ENCODE measurements at places on chromosomes 7 and 10.

DNA sequence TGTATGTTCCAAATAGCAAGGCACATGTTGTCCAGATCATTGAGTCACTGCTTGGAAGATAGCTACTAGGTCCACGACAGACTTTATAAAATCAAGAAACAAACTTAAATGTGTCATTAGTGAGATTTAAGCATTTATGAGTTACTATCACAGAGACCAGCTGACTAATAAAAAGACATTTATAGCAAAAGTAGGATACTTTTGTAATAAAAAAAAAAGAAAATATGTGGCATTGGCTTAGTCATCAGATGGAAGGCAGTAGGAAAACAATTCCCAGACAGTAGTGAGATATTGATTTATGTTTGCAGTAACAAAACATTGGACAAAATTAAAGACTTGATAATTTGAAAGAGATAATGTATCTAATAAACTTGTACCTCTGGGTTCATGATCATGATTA lies 881.0 kb upstream of the LRRN3 start:
- no peak for DNase-seq

DNA sequence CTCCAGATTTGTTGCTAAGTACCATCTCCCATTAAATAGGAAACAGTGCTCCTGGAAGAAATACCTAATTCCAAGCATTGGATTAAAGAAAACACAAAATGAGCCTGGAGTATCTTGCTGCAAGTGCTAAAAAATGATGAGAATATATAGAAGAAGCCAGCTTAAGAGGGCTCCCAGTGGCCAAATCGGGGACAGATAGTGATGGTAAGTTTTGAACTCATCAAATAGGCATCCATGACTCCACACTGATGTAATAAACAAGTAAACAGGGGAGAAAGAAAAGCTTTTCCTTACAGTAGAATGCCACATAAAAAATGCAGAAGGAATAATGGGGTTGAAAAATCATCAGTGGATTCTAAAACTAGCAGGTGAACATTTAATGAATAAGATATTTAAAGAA lies 72.4 kb downstream of the CTTNBP2 start:
- DNase-seq = no peak

- no peak for DNase-seq
Observed at GRCh38 chr10:89337484-89337883, 9.7 kb downstream of the IFIT3 start.

DNA sequence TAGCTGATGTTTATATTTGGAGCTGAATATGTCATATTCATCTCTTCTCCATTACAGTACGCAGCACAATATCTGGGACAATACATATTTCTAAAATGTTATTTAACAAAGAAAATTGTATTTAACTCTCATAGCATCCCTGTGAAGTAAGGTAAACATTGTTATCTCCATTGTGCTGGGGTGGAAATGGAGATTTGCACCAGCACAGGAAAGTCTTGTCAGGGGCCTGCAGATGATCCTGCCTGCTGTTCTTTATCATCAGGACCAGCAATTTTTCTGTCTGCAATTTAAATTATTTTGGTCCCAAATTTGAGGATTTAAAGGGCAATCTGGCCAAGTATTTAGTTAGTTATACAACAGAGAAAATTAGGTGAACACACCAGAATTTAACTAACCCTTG lies 144.4 kb downstream of the CPED1 start:
- DNase-seq = no peak

DNA sequence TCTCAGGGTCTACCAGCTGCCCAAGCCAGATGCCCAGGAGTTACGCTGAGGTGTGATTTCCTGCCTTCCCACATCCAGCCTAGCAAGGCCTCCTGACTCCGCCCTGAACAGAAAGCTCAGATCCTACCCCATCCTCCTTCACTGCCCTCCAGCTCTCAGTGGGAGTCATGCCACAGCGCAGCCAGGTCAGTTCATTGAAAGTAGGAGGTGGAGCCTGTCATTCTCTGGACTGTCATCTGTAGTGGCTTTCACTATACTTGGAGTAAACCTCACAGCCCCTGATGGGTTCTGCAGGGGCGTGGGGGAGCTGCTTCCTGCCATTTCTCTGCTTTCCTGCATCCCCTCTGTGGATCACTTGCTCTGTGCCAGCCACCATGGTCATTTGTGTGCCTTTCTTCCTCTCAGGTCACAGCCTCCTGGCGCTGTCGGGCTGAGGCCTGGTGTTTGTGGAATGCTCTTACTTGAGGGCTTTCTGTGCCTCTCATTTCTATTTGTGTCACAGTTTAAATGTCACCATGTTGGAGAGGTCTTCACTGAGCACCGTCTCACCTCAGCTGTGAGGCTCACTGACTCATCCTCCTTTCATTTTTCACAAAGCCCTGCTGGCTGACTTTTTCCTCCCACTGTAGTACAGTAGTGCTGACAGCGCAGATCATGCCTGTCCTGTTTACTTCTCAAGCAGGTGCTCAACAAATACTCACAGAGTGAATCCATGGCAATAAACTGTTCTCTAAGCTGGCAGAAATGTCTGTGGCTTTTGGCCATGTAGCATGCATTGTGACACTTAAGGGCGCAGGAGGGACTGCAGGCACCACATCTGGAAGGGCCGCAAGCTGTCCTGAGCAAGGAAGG lies 61.0 kb upstream of the TMEM248 start:
- DNase-seq = no peak

DNA sequence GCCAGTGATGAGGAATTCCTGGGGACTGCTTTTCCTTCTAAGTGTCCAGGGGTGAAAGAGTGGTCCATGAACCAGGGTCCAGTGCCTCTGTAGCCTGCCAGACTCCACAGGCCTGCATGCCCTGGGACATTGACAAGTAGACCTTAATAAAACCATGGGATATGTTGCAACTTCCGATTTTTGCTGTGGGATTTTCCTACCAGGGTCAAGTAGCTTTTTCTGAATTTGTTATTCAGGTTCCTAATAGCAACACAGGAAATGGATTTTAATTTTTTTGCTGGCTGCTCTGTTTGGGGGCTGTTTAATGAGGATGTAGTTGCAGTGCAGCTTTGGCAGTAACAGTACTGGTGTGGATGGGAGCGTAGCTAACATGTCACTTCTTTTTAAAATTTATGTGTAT lies 42.1 kb downstream of the WBP1L start:
- no peak for DNase-seq

- DNase-seq = no peak
Observed at GRCh38 chr7:89028319-89028718, 232.8 kb upstream of the TEX47 start.

- DNase-seq = no peak
Observed at GRCh38 chr7:188727-189500, 3.5 kb upstream of the FAM20C start.

- no peak for DNase-seq
Observed at GRCh38 chr10:26156019-26156418, 60.6 kb upstream of the GAD2 start.

- no peak for DNase-seq
Observed at GRCh38 chr7:159119851-159120539, 24.7 kb downstream of the VIPR2 start.

GRCh38 chr10:9786101-9786500 lies 1231.6 kb upstream of the CELF2 start:
- DNase-seq = no peak

DNA sequence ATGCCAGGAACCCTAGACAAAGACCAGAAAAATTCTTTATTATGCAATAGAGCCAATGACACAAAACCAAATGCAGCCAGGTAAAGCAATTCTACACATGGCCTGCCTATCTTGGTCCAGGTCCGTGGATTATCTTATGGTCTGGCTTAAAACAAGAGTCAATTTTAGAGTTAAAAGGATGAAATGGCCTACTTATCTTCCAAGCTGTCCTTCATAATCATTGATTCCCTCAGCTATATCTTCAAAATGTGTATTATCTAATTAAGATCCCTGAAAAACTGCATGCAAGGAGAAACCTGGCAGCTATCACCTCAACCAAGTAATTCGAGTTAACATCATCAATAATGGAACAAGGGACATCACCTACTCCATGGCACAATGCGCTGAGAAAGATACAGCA lies 479.4 kb upstream of the NRP1 start:
- DNase-seq = no peak
